Kidney glomerular epithelial cell (primary cell): ENCODE measurements at places on chromosomes 3 and 15.

- DNase-seq: no peak
Measured at GRCh38 chr15:52760562-52760961, 29.6 kb downstream of the ONECUT1 start.

- DNase-seq: no peak
Measured at GRCh38 chr15:34358367-34358766, 8.6 kb downstream of the LPCAT4 start.

GRCh38 chr3:50136714-50137405 is 18.3 kb upstream of the SEMA3F start:
- DNase-seq: peak; percentile 26

GRCh38 chr3:188220988-188221818 is 67.2 kb downstream of the LPP start:
- peak; percentile 9 for DNase-seq
